ENCODE measurements at places on chromosomes 4 and X. TPM values are rescaled to one million over a fixed set of nuclear protein-coding genes. Genes with fewer than 3 reads are reported as not detected.

The BRS3 gene
- not detected for total RNA-seq

DNA sequence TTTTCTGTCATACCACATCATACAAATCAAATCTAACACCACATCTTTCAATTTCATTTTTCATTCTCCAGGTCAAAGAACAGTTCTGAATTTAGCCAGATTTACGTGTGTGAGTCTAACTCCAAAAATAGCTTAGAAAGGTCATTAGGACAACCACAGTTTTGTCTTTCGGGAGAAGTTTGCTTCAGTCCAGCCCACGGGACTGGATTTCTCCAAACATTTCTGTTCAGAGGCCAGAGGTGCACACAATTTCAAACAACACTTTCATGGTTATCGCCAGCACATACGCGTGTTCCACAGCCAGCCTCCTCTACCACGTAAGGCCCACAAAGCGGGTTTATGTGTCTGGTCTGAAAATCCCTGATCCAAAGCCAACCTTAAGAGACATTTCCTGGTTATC lies 65.9 kb downstream of the VEGFC start:
- H3K4me1 ChIP-seq = no peaks in the 10 kb centered on the region
- no peak for DNase-seq

DNA sequence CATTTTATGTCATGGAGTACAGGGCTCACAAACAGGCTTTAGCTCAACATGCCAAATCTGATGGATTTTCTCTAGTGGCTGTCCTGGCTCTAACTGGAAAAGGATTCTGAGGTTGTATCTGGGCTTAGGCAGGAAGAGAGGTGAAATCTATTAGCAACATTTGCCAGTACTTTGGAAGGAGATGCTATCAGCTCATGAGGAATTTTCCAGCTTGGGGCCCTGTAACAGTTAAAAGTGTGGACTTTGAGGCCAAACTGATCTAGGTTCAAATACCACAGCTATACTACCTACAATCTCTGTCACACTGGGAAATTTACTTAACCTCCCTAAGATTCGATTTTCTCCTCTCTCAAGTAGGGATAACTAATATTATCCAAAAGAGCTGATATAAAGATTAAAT lies 119.0 kb upstream of the HCCS start:
- H3K4me3 ChIP-seq = no peak overlapping the region
- H3K27me3 ChIP-seq = no peaks in the 10 kb centered on the region
- H3K27ac ChIP-seq = no peak overlapping the region
- no peaks in the 10 kb centered on the region for H3K36me3 ChIP-seq
- H3K4me1 ChIP-seq = no peaks in the 10 kb centered on the region

DNA sequence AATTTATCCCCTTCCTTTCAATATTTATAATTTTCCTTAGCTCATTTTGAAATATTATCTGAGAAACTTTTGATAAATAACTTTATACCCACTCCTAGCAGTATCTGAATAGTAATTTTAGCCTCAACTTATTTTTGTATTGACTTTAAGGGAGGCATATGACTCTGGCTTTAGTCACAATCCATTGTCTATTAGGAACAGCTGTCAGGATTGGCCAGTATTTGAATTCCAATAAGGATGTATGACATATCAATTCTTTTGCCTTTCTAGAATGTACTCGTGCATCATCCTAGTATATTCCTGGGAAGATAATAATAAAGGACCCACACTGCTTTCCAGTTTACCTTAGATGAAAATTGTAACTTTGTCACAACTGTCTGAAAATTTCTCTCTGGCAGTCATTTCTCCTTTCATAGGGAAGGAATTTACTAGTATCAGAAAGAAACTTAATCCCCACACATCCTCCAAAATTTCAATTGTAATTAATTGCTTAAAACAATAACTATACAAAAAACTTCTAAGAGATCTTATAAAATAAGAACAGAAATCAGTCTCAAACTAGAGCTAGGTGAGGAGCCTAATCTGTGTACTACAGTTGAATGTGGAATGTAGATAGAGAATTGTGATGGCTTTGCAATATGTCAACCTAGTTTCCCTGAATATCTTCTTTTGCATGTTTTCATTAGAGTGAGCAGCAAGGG lies 121.0 kb upstream of the EPHA5 start:
- no peak overlapping the region for H3K27ac ChIP-seq
- no peaks in the 10 kb centered on the region for H3K4me1 ChIP-seq
- H3K4me3 ChIP-seq = no peak overlapping the region
- DNase-seq = no peak
- no peaks in the 10 kb centered on the region for H3K36me3 ChIP-seq

GRCh38 chr4:173934933-173935620 lies 348.4 kb downstream of the FBXO8 start:
- no peak overlapping the region for H3K27ac ChIP-seq
- H3K36me3 ChIP-seq = no peaks in the 10 kb centered on the region
- H3K4me1 ChIP-seq = no peaks in the 10 kb centered on the region
- H3K4me3 ChIP-seq = no peak overlapping the region

DNA sequence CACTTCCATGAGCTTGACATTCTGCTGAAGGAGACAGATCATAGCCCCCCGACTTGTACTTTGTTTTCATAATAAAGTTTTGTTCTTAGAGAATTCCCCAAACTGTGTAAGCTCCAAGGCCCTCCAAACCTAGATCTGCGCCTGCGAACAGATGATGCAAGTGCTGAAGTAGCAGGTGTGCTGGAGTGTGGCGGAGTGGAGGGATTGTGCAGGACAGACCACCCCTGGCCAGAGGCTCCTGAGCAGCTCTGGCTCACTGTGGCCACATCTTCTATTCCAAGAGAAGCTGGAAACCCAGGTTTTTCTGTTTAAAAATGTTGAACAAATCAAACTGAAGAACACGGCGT lies 46.4 kb downstream of the TBC1D14 start:
- H3K4me1 ChIP-seq = peaks cover 21% of the 10 kb centered on the region
- H3K4me3 ChIP-seq = no peak overlapping the region
- H3K27me3 ChIP-seq = no peaks in the 10 kb centered on the region
- no peak overlapping the region for H3K27ac ChIP-seq
- no peaks in the 10 kb centered on the region for H3K36me3 ChIP-seq
- no peak for DNase-seq

Data from activated CD4-positive, alpha-beta T cell treated with anti-CD3 and anti-CD28 coated beads, Interleukin-2, amount 10 ng/mL, durations not matched to agents 7 days and 5 days (primary cell).